Caudate nucleus (tissue), 63 donors: ENCODE measurements at places on chromosomes 5 and 9.

DNA sequence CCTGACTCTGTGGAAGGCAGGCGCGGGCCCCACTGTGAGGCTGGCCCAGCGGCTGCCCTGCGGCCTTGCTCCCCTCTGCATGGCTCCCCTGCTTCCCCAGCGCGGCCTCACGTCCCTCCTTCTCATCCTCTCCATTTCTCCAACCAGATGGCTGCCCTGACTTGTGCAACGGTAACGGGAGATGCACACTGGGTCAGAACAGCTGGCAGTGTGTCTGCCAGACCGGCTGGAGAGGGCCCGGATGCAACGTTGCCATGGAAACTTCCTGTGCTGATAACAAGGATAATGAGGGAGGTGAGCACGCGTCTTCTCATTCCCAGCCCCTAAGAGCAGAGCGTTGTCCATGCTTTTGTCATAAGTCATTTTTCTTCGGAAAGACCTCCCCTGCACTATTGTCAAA is 129.0 kb upstream of the WWC1 start:
- no peak for DNase-seq

DNA sequence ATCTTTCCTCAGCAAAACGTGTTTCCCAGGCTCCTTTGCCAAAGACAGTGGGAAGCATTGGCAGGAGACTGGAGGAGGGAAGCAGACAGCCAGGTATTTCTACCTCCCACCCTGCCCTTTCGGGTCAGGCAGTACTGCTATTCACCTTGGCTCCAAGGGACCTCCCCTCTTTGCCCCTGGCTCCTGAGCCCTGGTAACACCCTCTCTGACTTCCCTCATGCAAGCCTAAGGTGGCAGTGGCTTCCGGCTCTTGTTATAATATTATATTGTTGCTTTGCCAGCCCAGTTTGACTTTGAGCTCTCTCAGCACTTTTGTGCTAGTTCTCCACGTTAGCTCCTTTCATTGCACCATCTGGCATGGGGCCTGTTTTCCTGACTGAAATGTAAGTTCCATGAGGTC is 81.6 kb upstream of the IFNK start:
- no peak for DNase-seq

DNA sequence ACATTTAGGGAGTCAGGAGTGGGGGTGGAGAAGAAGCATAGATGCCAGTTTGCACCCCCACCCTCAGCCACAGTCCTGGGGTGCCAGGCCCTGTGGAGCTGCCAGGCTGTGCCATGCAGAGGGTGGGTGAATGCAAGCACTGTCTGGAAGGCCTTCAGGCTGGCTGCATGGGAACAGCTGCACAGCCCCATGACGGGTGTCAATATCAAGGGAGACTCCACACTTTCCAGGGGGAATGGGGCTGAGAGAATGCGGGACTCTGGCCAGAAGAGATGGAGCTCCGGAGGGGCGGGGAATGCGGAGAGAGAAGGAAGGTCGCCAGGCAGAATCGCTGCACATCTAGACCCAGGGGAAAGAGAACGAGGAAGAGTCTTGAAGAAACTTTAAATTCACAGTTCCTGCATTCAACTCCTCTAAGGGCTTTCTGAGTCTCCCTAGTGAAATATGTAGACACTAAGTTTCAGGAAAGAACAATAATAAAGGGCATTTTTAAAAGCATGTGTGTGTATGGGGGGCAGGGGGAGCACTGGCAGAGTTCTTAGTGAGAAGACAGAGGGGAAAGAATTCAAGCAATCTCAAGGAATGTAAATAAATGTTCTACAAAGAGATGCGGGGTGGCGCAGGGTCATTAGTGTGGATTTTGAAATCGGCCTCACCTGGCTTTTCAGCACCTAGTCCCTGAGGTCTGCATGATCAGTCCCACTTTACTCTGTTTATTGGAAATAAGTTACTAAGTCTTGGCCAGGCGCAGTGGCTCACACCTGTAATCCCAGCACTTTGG is 59.1 kb downstream of the BOD1 start:
- DNase-seq, result peak; percentile 94

DNA sequence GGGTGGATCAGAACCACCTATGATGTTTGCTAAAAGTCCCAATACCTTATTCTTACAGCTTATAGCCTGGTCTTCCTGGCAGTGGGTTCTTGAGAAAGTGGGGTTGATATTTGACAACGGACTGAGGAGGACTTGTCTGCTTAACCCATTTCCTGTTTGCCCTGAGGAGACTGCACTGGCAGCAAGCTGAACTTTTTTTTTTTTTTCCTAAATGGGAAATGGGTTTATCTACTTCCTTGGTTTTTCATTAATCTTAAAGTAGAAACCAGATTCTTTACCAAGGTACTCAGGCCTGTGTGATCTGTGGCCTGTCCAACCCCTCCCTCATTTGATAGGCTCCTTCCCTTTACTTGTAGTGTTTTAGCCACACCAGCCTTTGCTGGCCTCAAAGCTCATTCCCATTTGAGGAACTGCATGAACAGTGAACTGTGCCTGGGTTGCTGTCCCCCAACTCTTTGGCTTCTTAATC is 47.1 kb downstream of the C9orf57 start:
- no peak for DNase-seq

GRCh38 chr9:134700636-134701350 is 59.2 kb downstream of the COL5A1 start:
- DNase-seq, result no peak

GRCh38 chr9:84759300-84759750 is 89.8 kb downstream of the NTRK2 start:
- DNase-seq, result no peak

DNA sequence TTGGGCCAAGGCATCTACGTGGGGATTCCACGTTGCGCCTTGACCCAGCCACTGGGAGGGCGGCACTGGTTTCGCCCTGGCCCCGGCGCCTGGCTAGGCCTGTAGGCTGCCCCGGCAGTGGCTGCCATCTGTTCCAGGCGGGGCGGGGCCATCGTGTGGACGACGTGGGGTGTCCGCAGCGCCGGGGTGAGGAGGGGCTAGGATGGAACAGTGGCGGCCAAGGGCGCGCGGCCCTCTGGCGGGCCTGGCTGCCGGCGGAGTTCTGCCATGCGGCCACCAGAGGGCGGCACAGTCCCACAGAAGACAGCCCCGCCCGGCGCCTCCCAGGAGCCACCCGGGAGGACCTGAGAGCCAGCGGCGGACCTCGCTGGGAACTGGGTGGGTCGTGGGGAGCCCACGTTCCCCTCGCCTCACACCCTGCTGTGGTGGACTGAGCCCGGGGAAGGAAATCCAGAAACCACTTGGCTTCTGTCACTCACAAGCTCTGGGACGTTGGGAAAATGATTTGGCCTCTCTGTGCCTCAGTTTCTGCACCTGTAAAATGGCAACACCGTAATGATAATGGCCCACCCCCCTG is 22.6 kb upstream of the RAPGEF1 start:
- DNase-seq, result peak; percentile 38

- DNase-seq, result no peak
Measured at GRCh38 chr9:94900222-94901018, 173.9 kb downstream of the AOPEP start.

DNA sequence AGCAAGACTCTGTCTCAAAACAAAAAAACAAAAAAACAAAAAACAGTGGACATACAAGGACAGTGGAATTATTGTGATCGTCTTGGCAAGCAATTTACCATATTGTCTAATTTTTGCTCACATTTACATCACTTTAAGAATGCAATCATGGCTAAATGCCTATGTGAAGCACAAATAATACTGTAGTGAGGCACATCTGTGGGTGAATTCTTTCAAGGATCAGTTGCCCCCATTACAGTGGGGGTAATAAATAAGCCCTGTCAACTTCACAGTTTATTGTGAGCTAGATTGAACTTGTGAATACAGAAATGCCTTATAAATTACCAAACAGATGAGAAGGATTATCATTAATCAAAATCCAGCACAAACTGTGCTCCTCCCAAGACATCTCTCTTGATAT is 150.2 kb upstream of the PAPPA start:
- DNase-seq, result no peak

- DNase-seq, result no peak
Measured at GRCh38 chr5:9500625-9501024, 45.2 kb downstream of the SEMA5A start.

DNA sequence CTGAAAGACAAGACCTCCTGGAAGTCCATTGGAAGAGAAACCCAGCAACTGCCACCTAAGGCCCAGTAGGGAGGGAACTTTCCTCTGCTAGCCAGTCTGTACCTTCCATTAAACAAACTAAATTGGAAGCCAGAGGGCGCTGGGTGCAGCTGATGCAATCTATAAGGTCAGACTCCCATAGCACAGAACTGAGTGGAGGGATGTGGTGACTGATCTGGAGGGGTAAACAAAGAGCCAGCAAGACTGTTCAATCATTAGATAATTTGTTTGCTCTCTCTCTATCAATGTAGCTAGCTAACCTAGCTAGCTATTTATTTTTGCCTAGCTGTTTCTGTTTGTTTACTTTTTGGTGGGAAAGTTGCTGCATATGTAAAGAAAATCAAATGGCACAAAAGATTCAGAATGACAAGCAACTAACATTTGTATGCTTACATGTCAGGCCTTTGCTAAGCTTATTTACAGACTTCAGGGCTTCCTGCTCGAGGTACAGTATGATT is 291.8 kb upstream of the DAB2 start:
- no peak for DNase-seq

DNA sequence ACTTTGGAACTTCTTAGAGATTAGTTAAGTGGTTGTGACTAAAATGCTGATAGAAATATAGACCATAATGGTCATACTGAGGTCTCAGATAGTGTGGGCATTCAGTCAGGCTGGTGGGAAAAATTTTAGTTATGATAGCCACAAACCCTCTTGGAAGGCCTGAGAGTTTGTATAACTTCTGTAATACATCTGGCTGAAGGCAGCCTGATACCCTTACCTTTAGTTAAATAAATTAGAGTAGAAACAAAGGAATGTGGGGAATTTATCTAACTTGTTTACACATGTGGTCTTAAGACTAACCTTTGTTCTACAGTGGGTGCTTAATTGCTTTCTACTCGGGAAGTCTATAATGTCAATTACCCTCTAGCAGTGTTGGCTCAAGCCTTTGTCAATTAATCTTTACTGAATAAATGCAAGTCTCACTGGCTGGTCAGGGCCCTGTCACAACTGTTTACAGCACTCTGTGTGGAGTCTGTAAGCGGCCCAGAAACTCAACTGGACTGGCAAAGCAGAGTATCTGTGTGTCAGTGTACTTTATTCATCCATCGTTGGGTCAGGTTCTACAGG is 184.0 kb downstream of the FBXO4 start:
- no peak for DNase-seq

DNA sequence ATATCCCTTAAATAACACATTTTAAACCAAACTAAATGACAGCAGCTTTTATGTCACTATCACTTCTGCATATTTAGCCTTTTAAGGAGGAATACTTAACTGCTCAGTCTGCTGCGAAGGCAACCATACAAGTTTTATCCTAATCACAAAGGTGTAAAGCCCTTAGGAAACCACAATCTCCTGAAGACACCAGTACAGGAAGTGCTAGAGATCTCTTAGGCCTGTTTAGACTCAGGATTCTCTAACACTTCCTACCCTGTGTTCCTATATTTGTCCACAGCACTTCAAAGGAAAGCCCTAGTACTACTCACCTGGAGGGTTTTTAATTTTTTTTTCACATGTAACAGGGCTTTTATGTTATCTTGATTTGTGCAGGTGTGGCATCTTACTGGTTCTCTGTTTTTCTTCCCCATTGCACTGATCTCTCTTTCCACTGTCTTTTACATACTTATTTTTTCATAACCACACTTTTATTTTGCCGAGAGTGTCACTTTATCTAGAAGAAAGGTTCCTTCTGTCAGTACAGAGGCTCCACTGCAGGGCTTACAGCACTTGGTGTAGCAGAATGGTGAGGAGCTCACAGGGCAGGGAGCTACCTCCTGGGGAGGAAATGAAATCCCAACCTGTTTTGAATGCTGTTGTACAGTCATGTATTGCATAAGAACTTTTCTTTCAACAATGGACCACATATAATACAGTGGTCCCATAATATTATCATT is 1060.6 kb upstream of the ACO1 start:
- no peak for DNase-seq

- no peak for DNase-seq
Measured at GRCh38 chr5:157540124-157540523, 35.5 kb downstream of the ADAM19 start.

GRCh38 chr9:107110153-107110552 is 172.9 kb upstream of the RAD23B start:
- DNase-seq, result no peak

DNA sequence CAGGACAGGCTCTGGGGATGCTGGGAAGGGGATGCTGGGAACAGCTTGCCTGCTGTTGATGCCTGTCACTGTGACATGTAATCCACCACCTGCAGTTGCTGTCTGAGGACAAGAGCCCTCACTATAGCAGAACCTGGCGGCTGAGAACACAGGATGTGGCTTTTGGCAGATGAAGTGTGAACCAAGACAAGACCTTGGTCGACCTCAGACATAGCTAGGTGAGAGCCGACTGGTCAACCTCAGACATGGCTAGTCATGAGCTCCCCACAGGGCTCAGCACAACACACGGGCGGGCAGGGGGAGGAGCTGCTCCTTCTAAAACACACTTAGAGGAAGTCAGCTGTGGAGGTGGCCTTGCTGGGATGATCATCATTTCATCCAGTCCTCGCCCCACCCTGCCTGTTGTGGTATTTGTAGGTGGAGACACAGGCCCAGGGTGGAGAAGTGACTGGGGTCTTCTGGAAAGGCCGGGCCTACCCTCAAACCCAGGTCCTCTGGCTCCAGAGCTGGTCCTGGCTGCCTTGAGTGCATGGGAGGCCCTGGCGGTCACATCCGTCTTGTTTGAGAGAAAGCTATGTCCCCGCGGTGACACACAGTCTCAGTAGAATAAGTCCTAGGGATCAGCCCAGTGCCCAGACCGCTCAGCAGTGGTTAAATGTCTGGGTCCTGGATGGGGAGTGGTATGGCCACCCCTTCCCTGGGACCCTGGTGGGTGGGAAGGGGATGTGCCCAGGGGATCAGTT is 6.1 kb downstream of the SUSD3 start:
- no peak for DNase-seq

DNA sequence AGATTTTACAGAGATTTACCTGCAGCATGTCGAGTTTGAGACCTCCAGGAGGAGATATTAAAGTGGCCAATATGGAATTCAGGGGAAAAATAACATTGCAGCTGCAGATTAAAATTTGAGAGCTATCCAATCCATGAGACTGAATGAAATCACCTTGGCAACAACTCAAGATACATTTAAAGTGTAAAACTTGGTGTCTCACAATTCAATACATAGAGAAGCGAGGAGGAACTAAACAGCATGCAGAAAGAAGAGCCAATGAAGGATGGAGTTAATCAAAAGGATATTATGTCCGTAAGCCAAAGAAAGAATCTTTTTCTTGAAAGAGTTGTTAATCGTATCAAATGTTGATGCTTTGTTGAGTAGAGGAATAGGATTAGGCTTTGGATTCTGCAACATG is 455.1 kb downstream of the CDH18 start:
- no peak for DNase-seq
